ENCODE measurements at places on chromosomes 7 and 10. TPM values are rescaled to one million over a fixed set of nuclear protein-coding genes. Genes with fewer than 3 reads are reported as not detected.

DNA sequence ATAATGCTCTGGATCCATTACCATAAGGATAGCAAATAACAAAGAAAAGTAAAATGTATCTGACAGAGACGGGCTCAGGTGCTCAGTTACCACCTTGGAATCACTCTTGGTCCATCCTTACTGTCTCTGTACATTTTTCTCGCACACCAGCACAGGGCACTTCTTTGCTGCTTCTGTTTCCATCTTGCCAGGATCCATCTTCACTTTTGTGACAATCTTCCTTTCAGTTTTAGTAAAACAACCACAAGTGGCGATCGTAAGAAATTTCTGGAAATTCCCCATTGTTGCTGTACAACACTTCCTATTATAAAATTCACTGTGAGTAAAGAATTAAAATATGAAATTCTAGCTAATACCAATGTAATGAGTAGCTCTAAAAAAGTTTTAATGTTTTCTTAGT is 695.5 kb downstream of the GRM8 start:
- H3K36me3 ChIP-seq = no peaks in the 10 kb centered on the region
- H3K4me1 ChIP-seq = no peaks in the 10 kb centered on the region
- DNase-seq = no peak
- H3K4me3 ChIP-seq = no peak overlapping the region
- H3K27ac ChIP-seq = no peak overlapping the region

DNA sequence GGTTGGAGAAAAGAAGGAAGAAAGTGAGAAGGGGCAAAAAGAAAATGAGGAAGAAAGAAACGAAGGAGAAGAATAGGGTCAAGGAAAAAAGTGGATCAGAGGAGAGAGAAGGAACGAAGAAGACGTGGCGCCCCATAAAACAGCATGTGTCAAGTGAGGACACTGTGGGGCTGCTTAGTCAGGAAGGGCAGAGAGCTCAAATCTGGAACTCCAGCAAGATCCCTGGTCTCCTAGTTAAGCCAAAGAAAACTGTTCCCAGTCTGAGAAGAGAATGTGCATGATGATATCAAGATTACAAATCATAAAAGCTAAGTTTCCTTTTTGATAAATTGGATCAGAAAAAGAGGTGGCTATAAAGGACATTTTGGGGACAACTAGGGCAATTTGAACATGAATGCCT is 33.0 kb downstream of the CREB3L2 start:
- no peak overlapping the region for H3K27ac ChIP-seq
- no peak for DNase-seq
- H3K36me3 ChIP-seq = no peaks in the 10 kb centered on the region
- peaks cover 22% of the 10 kb centered on the region for H3K4me1 ChIP-seq
- H3K27me3 ChIP-seq = no peaks in the 10 kb centered on the region

GRCh38 chr7:99324559-99324958 is 1.1 kb upstream of the ARPC1A start:
- H3K36me3 ChIP-seq = no peaks in the 10 kb centered on the region
- H3K4me1 ChIP-seq = peaks cover 42% of the 10 kb centered on the region
- no peaks in the 10 kb centered on the region for H3K27me3 ChIP-seq
- H3K4me3 ChIP-seq = no peak overlapping the region
- no peak overlapping the region for H3K27ac ChIP-seq

The CHAT gene
- total RNA-seq = not detected

All from gastrocnemius medialis (tissue), 4 donors.